ENCODE measurements at places on chromosomes 6 and 20.

DNA sequence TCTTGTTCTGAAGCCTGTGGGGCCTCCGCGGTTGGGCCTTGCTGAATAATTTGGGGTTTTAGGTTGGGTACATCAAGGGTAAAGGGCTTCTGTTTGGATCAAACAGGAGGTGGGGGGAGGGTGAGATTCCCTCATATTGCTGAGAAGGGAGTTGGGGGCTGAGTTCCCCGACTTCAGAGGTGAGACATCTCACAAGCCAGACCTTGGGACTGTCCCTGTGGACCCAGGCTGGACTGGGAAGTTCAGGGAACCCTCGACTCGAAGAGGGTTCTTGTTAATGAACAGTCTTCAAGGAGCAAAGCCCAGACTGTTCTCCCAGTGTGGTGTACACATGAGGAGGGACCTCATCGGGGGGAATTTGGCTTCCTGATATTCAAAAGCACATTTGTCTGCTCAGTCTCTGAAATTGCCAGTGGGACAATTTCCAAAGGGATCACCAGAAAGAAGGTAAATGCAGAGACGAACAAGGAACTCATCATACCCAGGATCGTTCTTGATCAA, 118.5 kb downstream of the SYCP2 start:
- DNase-seq = no peak

- no peak for DNase-seq
Observed at GRCh38 chr6:49416195-49416594, 46.9 kb downstream of the MMUT start.

DNA sequence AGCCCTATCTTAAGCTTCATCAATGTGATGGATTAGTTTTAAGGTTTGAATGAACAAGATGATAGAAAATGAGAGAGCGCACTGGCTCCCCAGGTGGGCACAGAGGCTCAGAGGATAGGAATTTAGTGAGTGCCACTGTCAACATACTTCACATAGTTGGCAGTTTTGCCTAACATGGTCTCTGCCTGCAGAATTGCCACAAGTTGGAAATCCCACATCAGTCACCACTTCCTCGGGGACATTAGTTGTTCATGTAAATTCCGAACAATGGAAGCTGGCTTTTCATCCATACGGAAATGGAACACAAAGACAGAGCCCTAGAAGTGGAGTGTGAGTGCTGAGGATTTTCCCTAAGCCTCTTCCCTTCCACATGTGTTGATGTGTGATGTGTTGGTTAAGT, 123.9 kb upstream of the PHACTR1 start:
- DNase-seq = no peak

GRCh38 chr6:170510631-170511030, 42.5 kb downstream of the PSMB1 start:
- DNase-seq = no peak

GRCh38 chr6:167998215-167998614, 744 bp downstream of the KIF25 start:
- no peak for DNase-seq

DNA sequence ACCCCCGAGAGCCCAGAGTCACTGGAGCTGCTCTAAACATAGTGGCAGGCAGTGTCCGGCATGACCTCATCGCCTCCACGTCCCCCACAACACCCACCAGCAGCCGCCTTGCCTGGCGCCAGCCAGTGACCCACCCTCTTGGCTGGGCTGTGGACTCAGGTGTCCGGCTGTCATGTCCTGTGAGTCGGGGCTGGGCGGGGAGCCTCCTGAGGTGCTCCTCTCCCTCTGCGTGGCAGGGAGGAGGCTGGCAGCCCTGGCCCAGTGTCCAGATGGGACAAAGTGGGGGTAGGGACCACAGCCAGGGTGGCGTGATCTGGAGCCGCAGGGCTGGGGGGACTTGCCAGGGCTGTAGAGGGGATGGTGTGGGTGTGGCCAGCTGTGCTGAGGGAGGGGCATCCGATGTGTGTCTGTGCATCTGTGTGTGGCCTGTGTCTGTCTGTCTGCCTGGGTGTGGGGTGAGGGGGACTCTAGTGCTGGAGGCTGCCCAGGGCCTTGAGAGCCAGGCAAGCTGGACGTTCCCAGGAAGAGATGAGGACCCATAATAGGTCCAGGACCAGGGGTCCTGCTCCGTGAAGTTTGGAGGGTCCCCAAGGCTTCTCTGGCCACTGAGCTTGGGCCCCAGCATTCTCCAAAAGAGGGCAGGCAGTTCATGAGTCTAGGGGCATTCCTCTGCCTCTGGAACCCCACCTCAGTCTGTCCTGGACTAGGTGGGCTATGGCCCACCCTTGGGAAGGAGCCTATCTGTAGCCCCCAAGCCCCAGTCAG, 2.3 kb upstream of the SOX18 start:
- peak; percentile 62 for DNase-seq

DNA sequence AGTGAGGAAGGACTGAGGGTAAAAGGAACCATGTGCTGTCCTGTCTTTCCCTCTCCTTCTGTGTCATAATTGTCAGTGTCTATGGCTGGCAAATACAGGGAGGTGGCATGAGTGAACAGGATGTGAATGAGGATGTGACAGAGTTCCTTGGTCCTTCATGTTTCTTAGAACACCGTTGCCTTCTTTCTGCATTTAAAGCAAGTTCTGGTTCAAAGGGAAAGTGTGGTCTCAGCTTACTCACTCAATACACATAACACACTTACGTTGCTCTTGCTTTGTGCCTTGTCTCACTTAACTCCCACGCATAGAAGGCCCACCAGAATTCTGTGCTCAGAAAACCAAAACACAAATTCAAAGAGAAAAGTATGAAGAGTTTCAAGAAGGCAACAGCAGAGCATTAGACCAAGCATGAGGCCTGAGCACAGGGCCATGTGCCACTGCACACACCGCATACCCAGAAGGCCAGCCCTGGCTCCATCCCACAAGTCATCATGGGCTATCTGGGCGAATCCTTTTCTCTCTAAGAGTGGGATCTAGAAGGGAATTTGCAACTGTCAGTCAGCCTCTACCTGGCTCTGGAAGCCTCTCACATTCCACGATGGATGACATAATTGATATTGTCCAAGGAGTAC, 38.9 kb upstream of the SAYSD1 start:
- no peak for DNase-seq

- DNase-seq = no peak
Observed at GRCh38 chr6:167546611-167547327, 221.9 kb downstream of the TTLL2 start.

DNA sequence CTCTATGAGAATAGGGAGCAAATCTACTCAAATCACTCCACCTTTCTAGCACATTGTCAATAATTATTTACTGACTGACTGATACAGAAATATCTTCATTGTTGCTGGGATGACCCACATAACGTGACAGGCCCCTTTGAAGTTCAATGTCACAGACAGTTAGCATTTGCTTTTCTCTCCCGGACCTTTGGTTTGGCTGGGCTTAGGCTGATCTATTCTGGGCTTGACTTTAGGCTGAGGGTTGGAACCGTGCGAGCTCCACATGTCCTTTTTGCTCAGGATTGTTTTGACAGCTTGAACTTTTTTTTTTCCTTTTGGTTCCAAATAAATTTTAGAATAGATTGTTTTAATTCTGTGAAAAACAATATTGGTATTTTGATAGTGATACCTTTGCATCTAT, 12.0 kb downstream of the ULBP3 start:
- DNase-seq = no peak

GRCh38 chr20:8260837-8261251, 128.8 kb downstream of the PLCB1 start:
- DNase-seq = no peak

DNA sequence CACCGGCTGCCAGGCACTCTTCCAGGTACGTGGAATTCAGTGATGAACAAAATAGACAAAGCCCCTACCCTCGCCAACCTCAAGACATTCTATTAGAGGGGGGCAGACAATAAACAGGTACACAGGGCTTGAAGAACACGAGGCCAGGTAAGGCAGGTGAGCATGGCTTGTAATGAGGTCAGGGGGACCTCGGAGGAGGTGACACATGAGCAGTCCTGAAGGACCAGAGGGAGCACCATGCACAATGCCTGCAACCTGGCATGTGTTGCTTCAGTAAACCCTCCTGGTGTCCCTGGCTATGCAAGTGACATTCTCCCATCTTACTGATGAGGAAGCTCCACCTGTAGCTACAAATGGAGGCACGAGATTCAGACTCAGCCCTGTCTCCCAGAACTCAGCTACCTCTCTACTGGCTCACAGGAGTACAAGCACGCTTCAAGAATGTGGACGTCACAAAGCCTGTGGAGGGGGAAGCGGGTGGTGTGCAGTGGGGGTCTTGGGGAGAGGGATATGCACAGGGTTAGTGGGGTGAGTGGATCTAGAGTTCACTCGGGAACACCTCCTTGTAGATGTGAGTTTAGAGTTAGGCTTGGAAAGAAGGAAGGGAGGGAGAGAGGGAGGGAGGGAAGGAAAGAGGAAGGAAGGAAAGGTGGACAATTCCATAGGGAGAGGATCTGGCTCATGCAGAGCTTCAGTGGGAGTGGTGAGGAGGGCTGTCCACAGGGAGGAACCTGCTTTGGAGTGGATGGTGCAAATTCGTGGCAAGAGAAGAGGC, 7.6 kb upstream of the MAPK13 start:
- DNase-seq = no peak

Measured in dorsolateral prefrontal cortex (tissue), 122 donors.